ENCODE measurements at places on chromosomes 4 and X.

DNA sequence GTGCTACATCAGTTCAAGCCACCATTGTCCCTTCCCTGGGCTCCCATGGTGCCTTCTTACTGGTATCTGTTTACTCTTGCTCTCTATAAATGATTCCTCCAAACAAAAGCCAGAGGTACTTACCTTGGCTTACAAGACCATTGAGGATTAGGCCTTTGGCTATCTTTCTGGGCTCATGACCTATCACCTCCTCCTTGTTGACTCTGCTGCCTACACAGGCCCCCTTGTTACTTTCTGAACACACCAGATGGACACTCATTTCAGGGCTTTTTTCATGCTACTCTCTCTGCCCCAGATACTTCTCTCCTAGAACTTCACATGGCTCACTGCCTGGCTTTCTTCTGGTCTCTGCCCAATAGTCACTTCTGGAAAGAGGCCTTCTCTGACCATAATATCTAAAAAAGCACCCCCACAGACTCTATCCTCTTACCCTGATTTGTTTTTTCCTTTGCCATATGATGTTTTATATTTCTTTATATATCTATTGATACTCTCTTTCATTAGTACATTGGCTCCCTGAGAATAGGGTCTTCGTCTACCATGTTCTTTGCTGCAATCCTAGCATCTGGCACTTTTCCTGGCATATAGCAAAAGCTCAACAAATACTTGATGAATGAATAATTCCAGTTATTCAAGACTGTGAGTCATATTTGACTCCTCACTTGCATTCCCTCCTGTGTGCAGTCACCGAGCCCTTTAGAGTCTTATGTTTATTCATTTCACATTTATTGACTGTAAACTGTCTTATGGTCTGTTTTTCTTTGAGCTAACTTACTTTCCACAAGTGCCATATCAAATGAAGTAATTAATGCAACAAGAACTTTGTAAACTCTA lies 27.1 kb upstream of the TAPT1 start:
- no peak for DNase-seq

- no peak for DNase-seq
These were observed 428.0 kb downstream of the ZNF674 start for GRCh38 chrX:46117234-46117633.

- peak; percentile 5 for DNase-seq
These were observed 106.8 kb upstream of the NKX1-1 start for GRCh38 chr4:1512738-1513660.

DNA sequence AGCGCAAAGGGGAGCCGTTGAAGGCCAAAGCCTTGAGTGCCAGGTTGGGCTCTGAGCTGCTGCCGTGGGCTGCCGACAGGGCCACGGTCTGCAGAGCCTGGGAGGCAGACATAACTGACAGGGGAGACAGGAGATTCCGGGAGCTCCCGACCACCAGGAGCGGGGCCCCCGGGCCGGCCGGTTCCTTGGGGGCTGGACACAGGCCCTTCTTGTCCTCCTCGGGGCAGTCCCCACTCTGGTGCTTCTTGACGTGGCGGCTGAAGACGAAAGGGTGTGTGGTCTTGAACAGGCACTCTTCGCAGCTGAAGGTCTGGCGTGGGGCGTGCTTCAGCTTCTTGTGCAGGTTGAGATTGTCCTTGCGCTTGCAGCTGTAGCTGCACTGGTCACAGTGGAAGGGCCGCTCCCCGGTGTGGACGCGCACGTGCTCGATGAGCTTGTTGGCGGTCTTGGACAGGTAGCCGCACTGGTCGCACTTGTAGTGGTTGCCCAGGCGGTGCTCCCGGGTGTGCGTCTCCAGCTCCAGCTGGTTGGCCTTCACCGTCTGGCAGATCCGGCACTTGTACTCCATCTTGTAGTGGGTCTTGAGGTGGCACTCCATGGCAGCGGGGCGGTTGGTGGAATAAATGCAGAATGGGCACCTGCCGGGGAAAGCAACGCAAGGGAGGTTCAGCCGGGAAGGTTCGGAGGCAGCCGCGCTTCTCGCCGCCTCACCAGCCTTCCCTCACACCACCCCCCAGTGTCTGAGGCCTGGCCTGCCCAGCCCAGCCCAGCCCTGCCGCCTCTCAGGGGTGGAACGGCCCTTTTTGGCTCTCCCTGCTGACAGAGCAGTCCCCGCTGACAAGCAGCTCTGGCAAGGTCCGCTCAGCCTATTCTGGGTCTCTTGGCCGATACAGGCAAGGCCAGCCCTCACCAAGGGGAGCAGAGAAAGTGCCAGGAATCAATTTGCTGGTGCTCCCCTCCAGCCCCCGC lies 81.3 kb downstream of the C4orf51 start:
- no peak for DNase-seq

DNA sequence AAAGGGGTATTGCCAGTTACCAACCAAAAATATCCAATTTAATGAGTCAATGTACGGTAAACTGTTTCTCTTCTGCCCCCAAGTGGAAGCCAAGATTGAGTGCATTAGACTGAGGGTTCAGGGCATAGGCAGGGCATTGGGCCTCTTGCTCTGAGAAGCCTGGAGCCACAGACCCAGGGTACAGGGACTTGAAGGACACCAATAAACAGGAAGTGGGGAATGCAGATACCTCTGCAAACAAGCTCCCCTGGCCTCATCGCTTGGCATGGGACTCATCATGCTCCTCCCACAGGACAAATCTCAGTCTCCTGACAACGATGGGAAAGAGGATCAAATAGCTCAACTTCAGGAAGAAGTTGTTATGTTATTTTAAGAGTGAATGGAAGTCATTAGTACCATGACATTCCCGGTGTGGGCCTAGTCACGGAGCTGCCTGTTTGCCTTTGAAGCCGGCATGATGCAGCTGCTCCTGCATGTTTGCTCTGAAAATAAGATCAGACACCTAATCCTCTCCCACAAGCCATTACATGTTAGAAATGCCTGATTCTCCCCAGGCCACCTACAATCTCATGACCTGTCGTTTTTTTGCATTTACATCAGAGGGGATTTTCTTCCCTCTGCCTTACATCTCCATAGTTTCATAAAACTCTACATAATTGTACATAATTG lies 224.2 kb downstream of the RCHY1 start:
- DNase-seq = no peak

DNA sequence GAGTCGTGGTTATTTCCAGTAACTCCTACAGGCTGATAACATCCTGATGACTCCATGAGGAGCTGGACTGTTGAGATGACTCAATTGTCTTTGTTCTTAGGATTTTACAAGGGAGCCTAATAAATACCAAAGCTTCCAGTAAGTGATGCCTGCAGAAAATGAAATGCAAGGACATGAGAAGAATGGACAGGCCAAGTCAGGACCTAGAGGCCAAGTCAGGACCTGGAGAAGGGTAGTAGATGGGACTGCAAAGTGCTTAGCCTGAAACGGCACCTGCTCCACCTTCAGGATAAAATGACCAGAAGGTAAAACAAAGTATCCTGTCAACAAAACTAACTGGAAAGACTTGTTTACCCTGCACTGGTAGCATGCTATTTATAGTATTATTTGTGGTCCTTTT lies 6.4 kb upstream of the SLC10A6 start:
- DNase-seq = no peak

- DNase-seq = no peak
These were observed 31.5 kb downstream of the BMP3 start for GRCh38 chr4:81062001-81062400.

- DNase-seq = no peak
These were observed 219.0 kb upstream of the CPEB2 start for GRCh38 chr4:14783011-14783877.

DNA sequence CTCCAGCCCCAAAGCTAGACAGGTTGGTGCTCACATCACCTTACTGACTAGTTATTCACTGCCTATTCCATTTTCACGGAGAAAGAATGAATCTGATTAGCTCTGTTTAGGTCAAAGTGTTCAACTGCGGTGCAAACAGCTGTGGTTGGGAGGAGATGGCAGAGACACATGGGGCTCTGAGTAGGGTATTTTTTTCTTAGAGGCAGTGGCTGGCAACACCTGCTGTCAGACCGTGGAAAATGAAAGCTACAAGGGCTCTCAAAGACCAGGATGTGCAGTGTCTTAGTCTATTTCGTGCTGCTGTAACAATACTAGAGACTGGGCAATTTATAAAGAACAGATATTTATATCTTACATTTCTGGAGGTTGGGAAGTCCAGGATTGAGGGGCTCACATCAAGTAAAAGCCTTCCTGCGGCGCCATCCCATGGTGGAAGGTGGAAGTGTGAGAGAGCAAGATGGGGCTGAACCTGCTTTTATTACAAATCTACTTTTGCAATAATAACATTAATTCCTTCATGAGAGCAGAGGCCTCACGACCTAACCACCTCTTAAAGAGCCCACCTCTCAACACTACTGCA lies 10.6 kb downstream of the NYX start:
- DNase-seq = no peak

DNA sequence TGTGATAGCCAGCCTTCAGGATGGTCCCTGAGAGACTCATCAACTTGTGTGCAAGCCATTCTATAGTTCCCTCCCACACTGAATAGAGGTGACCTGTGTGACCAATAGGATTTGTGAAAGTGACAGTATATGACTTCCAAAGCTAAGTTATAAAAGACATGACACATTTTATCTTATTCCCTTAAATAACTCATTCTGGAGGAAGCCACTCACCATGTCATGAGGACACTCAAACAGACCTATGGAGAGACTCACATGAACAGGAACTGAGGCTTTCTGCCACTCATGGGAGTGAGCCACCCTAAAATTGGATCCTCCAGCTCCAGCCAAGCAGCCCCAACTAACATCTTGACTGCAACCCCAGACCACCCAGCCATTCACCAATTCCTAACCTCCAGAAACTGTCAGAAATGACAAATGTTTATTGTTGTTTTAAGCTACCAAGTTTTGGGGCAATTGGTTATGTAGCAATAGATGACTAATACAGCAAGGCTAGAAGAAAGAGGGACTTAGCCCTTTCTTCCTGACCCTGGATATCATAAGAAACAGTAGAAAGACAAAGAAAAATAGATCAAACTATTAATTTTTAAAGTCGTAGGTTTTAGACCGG lies 9.0 kb upstream of the CHIC2 start:
- no peak for DNase-seq

GRCh38 chr4:119099227-119099810 lies 36.3 kb upstream of the MYOZ2 start:
- DNase-seq = no peak

DNA sequence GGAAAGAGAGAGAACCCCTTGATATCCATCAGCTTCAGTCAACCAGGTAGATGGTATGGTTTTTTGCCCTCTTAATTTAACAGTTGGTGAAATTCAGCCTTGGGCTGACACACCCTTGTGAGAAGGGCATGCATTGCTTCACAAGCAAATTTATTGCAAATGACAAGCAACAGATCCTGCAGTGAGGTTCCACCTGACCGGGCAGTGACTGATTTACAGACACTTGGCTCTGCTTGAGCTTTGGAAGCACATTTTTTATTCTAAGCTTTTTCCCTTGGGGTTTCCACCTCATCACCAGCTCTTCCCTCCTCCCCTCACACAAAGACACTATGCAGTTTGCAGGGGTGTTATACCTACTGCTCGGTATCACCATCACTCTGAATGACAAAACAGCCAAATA lies 28.3 kb upstream of the SERTM2 start:
- DNase-seq = no peak

DNA sequence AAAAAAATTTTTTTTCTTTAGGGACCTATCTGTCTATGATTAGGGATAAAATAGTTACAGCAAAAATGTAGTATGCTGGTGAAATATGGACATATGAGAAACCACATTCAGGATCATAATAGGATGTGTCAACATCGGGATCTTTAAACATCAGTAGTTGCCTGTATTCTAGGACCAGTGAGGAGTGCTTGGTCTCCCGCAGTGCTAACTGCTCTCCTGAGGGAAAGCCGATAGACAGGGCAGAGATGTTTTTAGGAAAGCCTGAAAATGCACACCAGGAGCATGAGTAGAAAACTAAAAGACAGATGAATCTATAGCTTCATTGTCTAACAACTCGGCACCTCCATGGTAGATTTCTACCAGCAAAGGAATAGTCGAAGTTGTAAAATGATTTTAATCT lies 178.1 kb upstream of the SMIM31 start:
- DNase-seq = no peak

- DNase-seq = no peak
These were observed 1555.4 kb upstream of the ADGRL3 start for GRCh38 chr4:59644765-59645164.

- DNase-seq = no peak
These were observed 15.6 kb upstream of the TAB3 start for GRCh38 chrX:30904632-30905031.

DNA sequence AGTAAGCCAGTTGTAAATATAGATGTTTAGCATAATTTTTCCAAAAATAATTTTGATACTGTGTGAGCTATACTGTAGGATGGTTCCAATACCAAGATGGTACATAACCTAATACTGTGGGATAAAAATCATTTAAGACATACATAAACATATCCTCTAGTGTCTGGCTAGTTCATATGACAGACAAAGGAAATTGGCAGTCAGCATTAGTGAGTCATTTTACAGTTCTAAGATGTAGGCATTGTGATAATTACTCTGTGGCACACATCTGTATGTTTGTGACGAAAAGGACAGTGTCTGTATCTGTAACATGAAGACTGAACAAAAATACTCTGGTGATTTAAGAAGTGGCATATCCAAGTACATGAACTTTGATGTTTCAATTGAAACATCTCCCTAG lies 49.6 kb downstream of the UGT2A2 start:
- no peak for DNase-seq

DNA sequence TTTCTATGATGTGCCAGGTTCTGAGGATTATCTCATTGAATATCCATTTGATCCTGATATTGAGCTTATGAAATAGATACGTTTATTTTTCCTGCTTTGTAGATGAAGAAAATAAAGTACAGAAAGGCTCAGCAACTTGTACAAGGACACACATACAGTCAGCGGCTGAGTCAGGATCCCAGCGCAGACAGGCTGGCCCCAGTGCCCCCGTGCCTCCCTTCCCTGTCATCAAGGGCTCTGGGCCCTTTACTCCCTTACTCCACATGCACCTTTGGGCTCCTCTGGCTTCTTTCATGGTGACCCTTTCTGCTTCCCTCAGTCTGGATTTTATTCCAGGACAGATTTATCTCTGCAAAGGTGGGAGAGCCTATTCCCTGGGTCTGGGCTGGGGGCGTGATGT lies 12.8 kb downstream of the RASL11B start:
- no peak for DNase-seq

DNA sequence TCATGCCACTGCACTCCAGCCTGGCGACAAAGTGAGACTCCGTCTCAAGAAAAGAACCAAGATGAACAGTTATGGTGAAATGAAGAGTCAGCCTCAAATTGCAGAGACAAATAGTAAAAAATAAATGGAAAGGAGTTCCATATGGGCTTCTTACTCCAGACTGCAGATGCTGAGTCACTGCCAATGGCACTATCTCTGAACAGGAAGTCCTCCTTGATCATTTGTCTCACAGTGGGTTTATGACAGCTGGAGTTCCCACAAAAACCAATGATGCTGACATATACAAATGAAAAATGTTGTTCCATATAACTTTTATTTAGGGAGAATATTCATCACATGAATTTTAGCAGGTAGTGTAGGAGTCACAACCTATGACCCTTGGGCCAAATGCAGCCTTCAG lies 631.6 kb downstream of the PCDH18 start:
- no peak for DNase-seq
